ENCODE measurements at places on chromosomes 5 and 9.

DNA sequence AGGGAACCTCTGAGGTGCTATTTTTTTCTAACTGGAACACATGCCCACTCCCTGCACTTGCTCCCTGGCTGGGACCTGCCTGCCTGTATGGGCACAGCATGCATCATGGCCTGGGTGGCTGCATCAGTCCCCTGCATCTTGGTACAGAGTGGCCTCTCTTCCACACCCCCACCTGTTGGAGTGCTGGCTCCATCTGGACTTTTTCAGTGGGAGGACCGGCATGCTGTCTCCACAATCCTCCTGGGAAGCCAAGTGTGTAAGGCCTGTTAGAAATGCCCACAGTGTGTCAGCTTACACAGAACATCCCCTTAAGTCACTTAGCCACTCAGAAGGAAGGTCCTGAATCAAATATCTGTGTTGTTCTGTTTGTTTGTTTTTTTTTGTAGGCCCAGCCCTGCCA, 102.9 kb downstream of the MARCHF3 start:
- DNase-seq: no peak

DNA sequence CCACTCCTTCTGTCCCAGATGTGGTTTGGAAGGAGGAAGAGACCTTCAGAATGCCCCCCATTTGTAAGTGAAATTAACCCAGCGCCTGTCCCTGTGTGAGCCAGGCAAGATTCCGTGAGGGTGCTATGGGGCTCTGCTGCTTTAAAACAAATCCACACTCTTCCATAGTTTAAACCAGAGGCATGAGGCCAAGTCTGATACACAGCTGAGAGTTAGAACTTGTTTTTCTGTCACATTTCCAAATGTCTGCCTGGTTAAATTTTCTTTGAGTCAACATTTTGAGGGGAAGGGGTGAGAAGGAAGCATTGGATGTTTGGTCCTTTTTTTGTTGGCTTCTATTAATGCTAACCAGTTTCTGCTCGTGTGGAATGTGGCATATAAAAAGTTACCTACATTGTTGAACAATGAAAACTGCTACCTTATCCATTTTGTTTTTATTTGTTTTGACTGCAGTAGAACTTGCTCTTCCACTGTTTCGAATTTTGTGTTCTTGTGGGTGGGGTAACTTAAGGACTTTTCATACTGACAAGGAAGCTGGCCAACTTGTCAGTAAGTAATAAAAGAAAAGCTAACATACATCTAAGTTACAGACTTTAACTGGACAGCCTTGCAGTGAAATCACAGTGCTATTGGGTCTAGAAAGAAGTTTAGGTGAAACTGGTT, 12.9 kb downstream of the RGMB start:
- no peak for DNase-seq

- no peak for DNase-seq
Observed at GRCh38 chr5:52523701-52524100, 264.0 kb upstream of the ITGA1 start.

DNA sequence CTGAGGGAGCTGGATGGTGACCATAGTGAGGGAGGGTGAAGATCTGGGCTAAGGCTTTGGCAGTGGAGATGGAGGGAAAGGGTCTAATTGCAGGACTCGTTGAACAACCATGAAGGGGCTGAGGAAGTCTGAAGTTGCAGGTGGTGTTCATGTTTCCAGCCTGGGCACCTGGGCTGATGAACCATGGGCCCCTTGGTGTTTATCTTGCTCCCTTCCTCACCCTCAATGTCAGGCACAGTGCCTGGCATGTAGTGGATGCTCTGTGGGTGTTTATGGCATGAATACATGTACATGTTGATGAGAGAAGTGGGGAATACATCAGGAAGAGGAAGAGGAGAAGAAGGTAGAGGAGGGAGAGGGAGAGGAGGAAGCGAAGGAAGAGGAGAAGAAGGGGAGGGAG, 31.3 kb upstream of the COL15A1 start:
- DNase-seq: no peak

- no peak for DNase-seq
Observed at GRCh38 chr9:37292896-37293295, 129.6 kb upstream of the GRHPR start.

DNA sequence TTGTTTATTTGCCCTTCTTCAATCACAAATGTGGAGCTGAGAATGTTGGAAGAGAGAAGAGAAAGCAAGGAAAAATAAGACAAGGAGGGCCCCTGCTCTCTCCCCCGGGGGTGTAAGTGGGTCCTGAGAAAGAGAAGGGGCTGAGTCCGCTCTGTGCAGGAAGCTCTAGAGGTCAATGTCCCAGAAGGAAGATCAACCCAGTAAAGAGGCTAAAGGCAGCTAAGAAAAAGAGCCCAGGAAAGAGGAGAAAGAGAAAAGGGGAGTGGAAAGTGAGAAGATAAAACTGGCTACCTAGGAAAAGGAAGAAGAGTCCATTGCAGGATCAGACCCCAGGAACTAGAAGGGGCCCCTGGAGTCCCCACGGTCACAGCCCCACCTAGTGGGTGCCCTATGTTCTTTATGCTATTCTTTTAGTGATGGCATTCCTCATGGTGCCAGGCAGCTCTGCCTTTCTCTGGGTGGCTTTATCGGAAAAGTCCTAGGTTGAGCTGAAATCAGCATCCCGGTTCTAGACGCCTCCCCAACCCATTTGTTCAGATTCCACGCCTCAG, 583.4 kb downstream of the ACTL7B start:
- peak; percentile 76 for DNase-seq

DNA sequence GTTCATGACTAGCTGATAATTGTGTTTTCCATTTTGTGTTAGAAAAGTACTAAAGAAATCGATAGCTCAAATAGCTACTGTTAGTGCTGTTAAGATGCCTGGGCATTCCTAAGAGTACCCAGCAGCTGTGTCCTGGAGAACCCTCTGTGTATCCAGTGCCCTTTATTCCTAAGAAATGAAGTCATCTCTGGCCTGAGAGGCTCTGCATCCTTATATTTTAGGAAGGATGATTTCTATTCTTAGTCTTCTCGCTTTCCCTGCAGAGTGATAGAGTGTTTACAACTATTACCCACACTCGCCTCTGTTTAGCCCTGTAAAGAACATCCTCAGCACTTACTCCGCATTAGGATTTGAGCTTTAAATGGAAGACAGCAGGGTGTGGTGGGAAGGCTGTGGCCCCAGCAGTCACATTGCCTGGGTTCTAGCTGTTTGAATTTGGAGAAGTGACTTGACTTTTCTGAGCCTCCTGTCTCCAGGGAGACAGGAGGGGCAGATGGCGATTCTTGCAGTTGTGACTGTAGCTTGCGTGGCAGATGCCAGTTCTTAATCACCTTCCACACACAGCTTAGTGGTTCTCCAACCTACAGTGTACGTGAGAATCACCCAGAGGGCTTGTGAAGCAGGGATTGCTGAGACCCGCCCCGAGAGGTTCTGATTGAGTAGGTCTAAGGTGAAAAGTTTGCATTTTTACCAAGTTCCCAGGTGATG, 177.2 kb upstream of the PITX1 start:
- no peak for DNase-seq

- DNase-seq: peak; percentile 17
Observed at GRCh38 chr5:6711409-6712141, 1.7 kb upstream of the TENT4A start.

DNA sequence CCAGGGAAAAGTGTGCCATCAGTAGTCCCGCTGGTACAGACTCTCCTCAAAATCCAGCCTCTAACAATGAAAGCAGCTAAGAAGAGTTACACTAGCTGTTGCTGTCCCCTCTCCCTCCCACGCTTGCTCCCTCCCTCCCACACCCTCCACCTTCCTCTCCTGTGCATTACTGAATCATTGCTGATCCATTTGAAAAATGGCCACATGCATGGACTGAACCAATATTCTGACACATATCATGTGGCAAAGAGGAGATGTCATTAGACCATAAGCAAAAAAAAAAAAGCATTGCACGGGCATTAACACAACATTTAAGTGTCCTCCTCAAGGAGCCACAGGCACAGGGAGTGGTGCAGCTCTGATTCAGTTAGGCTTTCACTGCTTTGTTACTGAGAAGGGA, 37.9 kb downstream of the LHFPL2 start:
- DNase-seq: no peak

DNA sequence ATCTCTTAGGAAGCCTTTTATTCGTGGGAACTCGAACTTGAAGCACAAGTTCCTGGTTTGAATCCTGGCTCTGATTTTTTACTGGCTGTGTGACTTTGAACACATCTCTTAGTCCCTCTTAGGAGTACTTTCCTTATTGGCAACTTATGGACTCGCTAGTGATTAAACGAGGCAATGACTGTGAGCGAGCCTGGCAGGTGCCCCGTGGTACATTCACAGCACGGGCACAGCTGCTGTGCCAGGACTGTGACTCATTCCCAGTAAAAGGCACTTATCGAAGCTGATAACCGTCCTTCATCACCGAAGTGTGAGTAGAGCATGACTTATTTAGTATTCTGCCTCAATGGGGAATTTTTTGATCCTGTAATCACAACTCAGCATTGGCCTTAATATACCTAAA, 22.7 kb downstream of the CFAP90 start:
- no peak for DNase-seq

DNA sequence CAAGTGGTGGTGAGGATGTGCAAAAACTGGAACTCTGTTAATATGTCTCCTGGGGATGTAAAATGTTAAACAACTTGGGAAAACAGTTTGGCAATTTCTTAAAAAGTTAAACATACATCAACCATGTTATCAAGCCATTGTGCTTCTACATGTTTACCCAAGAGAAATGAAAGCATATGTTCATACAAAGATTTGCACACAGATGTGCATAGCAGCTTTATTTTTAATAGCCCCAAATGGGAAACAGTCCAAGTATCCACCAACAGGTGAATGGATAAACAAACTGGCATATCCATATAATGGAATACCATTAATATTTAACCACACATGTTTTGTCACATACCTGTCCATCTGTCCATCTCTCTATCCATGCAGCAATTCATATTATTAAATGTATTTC, 6.2 kb downstream of the VPS13A start:
- DNase-seq: no peak

DNA sequence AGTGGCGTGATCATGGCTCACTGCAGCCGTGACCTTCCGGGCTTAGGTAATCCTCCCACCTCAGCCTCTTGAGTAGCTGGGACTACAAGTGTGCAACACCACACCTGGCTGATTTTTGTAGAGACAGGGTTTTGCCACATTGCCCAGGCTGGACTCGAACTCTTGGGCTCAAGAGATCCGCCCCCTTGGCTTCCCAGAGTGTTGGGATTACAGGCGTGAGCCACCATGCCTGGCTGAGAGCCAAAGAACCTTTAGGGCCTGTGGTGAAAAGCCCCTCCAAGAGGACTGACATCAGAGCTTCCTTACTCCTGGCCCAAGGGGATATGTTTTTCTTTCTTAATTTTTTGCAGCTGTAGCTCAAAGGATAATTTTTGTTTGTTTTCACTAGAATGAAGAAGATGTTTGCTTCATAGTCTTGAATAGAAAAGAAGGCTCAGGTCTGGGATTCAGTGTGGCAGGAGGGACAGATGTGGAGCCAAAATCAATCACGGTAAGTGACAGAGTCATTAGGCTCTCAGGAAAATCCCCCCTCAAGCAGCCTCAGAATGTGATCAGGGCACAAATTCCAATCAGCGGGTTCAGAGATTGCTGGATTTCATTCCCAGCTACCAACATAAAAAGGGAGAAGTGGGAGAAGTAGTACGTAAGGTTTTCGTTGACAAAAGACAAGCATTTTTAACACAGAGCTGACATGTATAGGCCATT, 77.1 kb downstream of the GOLPH3 start:
- no peak for DNase-seq

GRCh38 chr9:88342246-88342645, 46.0 kb upstream of the SPIN1 start:
- DNase-seq: no peak

DNA sequence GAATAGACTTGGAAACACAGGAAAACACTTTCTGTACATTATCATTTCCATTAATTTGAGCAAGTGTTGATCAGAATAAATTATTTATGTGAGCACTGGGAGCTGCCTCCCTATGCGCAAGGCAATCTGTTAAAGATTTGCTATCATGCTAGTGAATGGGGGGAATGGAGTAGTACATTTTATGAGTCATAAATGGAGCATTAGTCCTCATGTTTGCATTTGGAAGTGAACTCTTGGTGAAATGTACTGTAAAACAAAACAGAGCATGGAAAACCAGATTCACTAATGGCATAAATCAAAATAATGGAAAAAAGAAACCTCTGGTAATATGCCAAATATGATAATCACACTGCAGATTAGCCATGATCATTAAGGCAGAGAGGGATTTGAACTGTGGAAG, 40.5 kb upstream of the TMC1 start:
- no peak for DNase-seq

DNA sequence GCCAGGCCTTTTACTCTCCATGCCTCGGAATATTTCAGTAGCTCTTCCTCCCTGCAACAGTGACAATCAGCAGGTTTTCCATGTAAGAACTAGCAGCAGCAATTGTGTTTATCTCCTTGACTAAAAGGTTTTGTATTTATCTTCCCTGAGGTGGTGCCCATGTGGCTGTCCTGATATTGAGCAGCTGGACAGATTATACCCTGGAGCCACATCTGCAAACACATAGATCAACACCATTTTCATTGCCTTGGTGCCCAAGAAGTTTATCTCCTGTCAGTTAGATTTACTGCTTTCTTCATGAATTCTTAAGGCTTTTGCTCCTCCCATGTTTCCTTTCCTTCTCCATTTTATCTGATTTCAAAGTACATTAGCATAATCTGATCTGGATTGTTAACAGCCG, 378.4 kb downstream of the SPATA31D1 start:
- DNase-seq: no peak

DNA sequence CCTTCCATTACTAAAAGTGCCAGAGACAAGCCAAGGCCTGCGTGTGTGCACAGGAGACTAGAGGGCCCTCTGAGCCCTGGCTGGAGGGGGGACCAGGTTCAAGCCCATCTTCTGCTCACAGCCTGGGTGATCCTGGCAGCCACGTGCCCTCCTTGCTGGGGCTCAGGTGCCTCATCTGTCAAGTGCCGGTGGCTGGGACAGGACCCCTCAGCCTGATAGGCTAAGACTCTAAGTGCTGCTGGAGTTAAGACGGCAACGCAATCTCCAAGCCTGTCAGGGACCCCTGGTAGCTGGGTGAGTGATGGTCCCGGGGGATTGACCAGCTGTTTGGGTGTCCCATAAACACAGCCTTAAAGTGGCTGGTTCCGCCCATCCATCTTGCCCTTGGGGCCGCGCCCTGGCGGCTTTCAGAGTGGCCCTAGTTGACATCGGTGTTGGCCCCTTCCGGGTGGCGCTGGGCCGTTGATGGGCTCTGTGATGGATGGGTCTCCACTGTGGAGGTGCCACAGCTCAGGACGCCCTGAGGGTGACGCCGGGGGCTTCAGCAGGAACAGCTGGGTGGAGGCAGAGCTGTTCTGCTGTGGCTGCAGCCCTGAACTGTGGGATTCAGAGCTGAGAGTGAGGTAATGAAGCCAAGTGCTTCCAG, 136.2 kb downstream of the BARX1 start:
- no peak for DNase-seq
